COR-L47 (cell line): ENCODE measurements at places on chromosomes 1 and 21.

- no peak for DNase-seq
Observed at GRCh38 chr1:37100310-37100709, 66.0 kb upstream of the GRIK3 start.

DNA sequence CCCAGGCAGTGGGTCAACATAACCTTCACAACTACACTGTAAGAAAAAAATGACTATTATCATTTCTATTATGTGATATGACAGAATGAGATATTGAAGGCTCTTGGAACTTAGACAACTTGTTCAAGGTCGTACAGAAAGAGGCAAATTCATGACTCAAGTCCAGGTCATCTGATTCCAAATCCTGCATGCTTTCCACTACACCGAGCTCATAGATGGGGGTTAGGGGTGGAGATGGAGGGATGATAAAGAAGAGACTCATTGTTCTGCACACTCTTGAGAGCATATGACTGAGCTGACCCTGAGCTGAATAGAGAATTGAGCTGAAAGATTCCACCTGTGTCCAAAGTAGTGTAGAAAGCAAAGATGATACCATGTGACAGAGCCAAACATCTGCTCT lies 2.8 kb downstream of the FCRL6 start:
- no peak for DNase-seq

- DNase-seq, result no peak
Observed at GRCh38 chr1:144551107-144551542, 41.6 kb upstream of the PPIAL4F start.

- DNase-seq, result no peak
Observed at GRCh38 chr21:15557925-15558324, 171.9 kb upstream of the USP25 start.

DNA sequence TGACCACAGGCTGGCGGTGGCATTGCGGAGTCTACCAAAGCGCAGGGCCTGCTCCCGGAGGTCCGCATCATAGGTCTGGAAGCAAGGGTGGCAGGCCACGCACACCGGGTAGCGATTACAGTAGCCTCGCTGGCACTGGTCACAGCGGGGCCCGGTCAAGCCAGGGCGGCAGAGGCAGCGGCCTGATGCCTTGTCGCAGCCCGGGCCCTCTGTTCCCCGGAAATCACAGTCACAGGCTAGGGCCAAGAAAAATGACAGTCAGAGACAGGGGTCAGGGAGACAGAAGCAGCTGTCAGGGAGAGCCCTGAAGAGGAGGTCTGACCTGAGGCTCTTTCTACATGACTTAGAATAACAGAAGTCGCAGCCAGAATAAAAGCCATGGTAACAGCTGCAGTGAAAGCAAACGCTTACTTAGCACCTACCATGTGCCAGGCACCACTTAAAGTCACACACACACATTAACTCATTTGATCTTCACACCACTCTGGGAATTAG lies 26.4 kb downstream of the LAMB3 start:
- no peak for DNase-seq

DNA sequence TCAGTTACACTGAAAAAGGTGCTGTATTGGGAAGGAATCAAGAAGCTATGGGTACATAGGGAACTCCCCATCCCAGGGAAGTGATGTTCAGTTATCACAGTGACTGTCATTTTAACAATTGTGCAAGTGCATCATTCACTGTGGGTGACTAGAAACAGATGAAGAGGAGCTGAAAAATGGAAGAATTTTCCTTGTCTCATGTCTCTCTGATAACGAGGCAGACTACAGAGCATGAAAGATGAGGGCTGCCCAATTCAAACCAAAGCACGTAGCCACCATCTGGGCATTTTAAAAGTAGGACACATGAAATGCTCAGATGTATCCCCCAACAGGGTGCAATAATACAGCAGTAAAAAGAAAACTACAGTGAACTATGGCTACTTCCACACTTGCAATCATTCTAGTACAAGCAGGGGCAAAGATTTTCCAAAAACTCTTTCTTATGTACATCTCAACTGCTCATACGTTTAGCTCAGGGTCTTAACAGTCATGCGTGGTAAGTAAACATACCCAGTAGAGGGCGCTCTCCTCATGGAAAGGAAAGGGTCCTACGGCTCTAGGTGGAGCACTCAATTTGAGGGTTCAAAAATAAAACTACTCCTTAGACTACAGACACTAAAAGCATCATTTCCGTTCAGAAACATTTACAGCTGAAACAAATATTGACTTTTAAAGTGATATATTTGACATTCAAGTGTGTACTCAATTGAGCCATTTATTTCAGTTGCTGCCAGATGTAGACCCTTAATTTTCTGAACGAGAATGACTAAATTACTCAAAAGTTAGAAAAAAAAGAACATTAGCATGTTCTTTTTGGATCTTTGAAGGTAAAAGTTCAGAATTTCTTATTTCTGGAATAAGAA lies 143.2 kb downstream of the KCTD3 start:
- peak; percentile 78 for DNase-seq

GRCh38 chr1:112904071-112904830 lies 51.7 kb downstream of the SLC16A1 start:
- no peak for DNase-seq
